ENCODE measurements at places on chromosomes 1 and 21. TPM values are rescaled to one million over a fixed set of nuclear protein-coding genes. Genes with fewer than 3 reads are reported as not detected.

Gene LCE2A
- total RNA-seq: not detected

DNA sequence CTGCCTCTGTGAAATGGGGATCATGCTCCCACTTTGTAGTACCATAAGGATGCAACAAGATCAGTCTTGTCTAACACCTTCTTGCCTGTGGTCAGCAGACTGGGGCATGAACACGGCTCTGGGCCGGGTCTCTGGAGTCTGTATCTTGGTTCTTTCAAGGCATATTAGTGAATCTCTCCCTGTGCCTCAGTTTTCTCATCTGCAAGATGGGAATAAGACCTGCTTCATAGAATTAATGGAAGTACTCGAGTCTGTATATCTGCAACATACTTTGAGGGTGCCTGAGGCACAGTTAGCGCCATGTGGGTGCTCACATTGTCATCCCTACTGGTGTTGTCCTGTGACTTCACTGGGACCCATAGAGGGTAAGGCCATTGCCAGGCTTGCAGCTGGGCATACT lies 84.6 kb downstream of the IGSF21 start:
- no peak for DNase-seq

DNA sequence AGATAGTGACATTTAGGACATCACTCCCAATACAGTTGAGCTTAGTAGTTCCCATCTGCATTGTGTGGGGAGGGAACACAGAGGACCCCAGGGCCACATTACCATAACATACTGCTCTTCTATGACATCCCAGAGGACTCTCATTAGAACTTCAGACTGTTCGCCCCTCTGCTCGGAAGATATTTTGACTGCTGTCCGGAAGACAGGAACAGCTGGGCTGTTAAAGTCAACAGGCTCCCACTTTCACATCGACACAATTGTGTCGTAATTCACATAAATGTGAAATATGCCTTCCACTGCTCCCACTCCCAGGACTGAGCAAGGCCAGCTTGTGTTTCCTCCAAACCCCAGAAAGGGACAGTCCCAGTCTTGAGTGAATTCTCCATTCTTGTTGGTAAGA lies 158.4 kb downstream of the SEC16B start:
- DNase-seq: no peak

GRCh38 chr1:165598676-165599059 lies 32.4 kb upstream of the MGST3 start:
- no peak for DNase-seq

Gene OR10Z1
- not detected for total RNA-seq

- DNase-seq: no peak
Observed at GRCh38 chr21:15496911-15497310, 232.9 kb upstream of the USP25 start.

DNA sequence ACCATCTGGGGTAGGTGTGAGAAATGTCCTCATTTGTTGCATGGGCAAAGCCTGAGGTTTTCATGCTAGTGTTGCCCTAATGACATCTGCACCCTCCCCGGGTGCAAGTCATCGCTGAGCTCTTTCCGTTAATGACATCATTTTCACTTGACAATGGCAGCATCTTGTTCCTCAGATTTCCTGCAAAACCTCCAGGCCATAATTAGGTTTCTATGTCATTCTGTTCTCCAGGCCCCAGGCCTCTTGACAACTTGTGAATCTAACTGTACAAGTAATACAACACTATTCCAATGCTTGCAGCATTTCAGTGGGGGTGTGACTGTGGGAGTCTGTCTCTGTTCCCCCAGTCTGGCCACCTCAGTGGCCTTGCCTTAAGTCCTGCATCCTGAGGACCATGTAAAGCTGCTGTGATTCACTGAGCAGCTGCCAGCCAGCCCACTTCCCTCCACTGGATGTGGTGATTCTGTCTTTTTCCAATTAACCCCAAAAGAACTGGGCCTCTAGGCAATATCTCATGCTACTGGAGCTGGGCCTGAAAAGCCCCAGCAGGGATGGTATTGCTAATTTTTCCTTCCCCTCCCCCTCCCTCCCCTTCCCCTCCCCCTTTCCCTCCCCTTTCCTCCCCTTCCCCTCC lies 22.8 kb downstream of the RAB7B start:
- DNase-seq: peak; percentile 42

- no peak for DNase-seq
Observed at GRCh38 chr1:89959719-89960118, 35.2 kb upstream of the ZNF326 start.

Gene PRKAA2
- 0.84 TPM for total RNA-seq

Gene SPATC1L
- total RNA-seq: 17.2 TPM

GRCh38 chr1:176656257-176656995 lies 193.5 kb downstream of the PAPPA2 start:
- DNase-seq: peak; percentile 71

GRCh38 chr1:112418099-112418892 lies 22.3 kb downstream of the CTTNBP2NL start:
- no peak for DNase-seq

DNA sequence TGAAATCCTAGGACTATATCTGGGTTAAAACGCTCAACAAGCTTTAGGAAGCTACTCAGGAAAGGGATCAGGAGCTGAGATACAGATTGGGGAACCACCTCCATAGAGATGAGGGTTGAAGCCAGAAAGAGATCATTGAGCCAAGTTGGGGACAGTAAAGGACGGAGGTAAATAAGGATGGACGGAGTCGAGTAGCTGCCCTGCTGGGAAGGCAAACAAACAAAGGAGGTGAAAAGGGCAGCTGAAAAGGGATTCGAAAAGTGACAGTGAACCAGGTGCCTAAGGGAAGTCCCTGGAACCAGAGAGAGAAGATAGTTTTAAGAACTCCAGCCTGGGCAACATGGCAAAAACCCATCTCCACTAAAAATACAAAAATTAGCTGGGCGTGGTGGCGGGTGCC lies 6.3 kb upstream of the CAMSAP2 start:
- DNase-seq: no peak

- DNase-seq: peak; percentile 46
Observed at GRCh38 chr1:245751726-245752470, 597.1 kb downstream of the KIF26B start.

Gene LRRC71
- total RNA-seq: not detected

DNA sequence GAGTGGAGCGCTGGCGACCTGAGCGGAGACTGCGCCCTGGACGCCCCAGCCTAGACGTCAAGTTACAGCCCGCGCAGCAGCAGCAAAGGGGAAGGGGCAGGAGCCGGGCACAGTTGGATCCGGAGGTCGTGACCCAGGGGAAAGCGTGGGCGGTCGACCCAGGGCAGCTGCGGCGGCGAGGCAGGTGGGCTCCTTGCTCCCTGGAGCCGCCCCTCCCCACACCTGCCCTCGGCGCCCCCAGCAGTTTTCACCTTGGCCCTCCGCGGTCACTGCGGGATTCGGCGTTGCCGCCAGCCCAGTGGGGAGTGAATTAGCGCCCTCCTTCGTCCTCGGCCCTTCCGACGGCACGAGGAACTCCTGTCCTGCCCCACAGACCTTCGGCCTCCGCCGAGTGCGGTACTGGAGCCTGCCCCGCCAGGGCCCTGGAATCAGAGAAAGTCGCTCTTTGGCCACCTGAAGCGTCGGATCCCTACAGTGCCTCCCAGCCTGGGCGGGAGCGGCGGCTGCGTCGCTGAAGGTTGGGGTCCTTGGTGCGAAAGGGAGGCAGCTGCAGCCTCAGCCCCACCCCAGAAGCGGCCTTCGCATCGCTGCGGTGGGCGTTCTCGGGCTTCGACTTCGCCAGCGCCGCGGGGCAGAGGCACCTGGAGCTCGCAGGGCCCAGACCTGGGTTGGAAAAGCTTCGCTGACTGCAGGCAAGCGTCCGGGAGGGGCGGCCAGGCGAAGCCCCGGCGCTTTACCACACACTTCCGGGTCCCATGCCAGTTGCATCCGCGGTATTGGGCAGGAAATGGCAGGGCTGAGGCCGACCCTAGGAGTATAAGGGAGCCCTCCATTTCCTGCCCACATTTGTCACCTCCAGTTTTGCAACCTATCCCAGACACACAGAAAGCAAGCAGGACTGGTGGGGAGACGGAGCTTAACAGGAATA lies 4.2 kb downstream of the TFAP2E start:
- no peak for DNase-seq

Gene BSND
- not detected for total RNA-seq

GRCh38 chr1:41907446-41907845 lies 11.3 kb downstream of the HIVEP3 start:
- no peak for DNase-seq

- DNase-seq: peak; percentile 96
Observed at GRCh38 chr1:41432481-41433280, 51.8 kb downstream of the EDN2 start.

DNA sequence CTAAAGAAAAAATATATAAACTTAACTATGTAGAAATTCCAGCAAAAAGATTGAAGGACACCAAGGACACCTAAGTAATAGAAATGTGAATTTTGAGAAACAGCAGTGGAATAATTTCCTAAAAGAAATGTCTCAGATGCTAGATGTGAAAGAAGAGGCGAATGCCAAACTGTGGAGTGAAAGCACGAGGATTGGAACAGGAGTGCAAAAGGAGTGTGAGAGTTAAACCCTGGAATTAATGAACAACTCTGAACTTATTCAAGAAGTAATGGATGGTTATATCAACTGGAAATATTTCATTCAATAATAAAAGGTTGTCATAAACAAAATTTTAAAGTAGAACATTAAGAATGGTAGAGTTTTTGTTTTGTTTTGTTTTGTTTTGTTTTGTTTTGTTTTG lies 78.5 kb upstream of the SGIP1 start:
- no peak for DNase-seq

DNA sequence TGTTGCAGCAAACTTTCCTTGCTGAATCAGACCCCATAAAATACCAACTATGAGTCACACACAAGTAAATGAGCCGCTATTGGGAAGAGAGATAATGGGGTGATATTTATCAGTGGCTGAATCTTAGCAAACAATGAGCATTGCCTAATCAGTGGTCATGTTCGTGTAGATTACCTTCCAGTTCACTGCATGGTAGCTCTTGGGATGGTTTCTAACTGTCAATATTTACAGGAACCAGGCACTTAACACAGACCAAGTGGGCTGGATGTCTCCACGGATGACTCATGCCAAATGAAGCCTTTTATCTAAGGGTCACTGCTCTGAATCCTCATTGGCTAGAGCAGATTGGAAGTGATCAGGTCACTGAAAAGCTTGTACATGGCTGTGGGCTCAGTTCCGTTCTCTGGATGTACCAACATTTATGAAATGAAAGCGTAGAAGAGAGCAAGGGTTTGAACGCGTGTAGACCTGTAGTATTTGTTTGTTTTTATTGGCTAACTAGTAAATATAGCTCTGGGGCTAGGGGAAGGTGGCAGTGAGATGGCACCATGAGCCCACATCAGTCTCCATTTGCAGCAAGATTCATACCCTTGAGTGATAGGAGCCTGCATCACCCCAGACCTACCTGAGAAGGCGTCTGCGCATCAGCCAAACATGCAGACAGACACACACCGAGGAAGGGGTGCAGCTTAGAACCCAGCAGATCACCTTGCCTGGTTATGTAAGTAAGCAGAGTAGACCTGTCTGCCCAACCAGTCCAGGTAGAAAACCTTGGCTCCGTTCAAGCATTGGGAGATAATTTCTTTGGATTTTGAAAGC lies 153.3 kb downstream of the TOMM20 start:
- DNase-seq: peak; percentile 99

DNA sequence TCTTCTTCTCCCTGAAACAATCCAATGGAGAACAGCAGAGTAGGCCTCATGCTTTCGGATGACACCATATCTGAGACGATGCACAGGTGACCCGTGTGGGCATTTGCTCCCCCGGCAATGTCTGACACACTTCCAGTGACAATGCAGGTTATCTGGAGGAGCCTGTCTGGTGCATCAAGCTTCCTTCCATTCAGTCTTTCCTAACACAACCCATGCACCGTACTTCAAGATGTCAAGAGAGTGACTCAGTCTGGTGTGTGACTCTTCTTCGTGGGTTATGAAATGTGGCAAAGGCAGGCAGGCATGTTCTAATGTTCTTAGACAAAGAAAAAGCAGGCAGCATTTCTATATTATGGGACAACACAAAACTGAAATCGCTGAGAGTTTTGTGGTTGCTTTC lies 159.1 kb downstream of the EDEM3 start:
- peak; percentile 15 for DNase-seq

DNA sequence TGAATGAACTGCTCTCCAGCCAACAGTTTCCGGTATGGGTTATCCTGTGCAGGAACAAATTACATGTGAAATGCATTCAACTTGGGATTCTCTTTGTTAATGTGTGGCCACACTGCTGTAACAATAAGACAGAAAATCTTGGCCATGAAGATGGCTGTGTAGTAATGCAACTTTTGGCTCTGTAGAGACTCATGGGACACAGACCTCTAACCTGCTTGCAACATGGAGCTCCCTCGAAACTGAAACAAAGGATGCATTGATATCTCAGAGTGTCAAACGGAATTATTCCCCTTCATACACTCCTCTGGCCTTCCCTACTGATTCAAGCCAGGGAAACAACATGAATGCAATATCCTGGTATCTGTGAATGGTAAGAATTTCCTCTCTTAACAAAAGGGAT lies 559.3 kb upstream of the ZRANB2 start:
- no peak for DNase-seq

Gene CCT3
- total RNA-seq: 455 TPM

- DNase-seq: peak; percentile 80
Observed at GRCh38 chr1:32801096-32801715, 16.0 kb downstream of the YARS1 start.

GRCh38 chr1:183886083-183886828 lies 81.3 kb downstream of the RGL1 start:
- DNase-seq: no peak

- DNase-seq: no peak
Observed at GRCh38 chr1:41528726-41529605, 44.5 kb upstream of the EDN2 start.

Gene CR1L
- not detected for total RNA-seq

Gene TCP10L
- total RNA-seq: not detected

DNA sequence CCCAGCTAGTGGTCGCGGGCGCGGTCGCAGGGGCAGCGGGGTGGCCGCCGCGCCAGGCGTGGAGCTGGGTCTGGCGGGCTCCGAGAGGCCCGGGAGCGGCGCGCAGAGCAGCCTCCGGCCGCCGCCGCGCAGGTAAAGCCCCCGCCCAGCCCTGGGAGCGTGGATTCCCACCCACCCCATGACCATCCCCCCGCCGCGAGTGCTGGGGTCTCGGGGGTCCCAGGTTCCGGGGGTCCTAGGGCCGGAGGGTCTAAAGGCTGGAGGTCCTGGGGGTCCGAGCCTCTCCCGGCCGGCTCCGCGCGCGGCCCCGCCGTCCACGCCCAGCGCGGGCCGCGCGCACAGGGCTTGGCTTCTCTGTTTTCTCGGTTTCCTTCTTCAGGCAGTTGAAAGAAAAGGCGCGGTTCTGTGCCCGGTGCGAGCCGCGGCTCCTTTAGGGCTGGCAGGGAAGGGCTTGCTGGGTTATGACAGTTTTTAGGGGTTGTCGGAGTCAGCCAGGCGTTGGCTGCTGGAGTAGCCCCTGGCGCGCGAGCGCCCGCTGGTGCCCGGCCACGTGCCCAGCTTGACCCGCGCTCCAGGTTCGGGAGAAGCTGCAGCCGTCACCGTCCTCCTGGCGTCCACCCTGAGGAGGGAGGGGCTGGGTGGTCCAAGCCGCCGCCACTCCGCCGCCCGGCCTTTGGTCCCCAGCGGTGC lies 359 bp downstream of the LRRC3 start:
- peak; percentile 33 for DNase-seq

GRCh38 chr1:167911413-167911812 lies 2.5 kb downstream of the ADCY10 start:
- DNase-seq: no peak
